ENCODE measurements at places on chromosomes 7 and 10.

DNA sequence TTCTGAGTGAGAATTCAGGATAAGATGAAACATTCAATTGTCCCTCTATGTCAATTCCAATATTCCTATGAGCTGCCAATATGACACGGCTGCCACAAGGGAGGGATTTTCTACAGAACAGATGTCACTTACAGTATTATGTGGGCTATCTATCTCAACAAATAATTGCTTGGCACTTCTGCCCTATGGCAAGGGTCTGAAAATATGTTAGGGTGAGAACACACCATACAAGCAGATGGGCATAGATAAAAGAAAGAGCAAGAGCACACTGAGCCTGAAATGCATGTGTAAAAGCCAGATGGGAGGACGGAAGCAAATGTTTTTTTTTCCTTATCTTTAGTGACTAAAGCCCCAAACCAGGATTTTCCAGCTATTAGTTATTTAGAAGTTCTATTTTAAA lies 70.1 kb upstream of the TFEC start:
- no peak for DNase-seq

- no peak for DNase-seq
These were observed 18.4 kb upstream of the CCDC71L start for GRCh38 chr7:106679153-106679931.

DNA sequence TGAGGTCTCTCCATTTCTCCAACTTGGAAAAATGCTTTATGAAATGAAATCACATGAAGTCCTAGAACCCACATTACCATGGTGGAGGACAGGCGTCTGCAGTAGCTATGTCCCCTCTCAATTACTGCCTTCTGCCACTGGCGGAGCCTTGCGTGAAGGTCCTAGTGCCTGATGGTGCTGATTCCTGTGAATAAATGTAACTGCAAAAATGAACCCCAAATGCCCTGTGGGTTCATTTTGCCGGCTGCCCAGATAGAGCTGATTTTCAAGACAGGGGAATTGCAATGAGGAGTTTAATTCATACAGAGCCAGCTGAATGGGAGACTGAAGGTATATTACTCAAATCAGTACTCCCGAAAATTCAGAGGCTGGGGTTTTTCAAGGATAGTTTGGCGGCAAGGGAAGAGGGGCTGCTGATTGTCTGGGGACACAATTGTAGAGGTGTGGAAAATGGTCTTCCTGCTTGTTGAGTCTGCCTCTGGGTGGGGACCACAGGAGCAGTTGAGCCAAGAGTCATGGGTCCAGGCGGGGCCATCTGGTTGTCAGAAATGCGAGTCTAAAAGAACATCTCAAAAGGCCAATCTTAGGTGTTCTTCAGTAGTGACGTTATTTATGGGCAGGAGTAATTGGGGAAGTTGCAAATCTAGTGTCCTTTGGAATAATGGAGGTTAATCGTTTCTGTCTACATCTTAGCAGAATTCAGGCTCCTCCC lies 13.5 kb downstream of the PRF1 start:
- no peak for DNase-seq

DNA sequence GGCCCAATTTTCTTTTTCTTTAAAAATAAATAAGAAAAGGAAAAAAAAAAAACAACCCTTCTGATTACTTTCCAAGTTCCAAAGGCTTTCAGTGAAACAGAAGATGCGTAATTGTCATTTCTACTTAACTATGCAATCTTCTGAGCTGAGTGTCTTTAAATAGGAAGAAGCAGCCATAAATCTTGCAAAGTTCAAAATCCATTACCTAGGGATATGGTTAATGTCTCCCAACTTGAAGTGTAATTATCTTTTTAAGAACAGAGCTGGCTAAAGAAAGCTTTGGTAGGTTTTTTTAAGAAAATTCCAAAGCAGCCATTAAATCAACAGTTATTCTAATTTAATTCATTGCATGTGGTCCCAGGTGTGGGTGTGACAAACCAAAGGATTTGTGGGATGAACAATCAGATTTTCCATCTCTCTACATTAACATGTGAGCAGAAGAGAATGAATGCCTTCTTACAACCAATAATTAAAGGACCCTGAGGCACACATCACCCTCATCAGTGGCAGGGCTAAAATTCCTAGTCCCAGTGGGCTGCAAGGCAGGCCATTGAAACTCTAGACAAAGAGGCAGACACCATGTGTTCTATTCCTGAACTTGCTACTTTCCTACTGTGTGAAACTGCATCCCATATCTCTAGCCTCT lies 419.2 kb downstream of the REEP3 start:
- DNase-seq: no peak

GRCh38 chr10:43700306-43700705 lies 51.6 kb upstream of the ZNF32 start:
- DNase-seq: no peak

- no peak for DNase-seq
These were observed 153.6 kb downstream of the IMMP2L start for GRCh38 chr7:111408724-111409123.

- no peak for DNase-seq
These were observed 105.6 kb upstream of the MYO3A start for GRCh38 chr10:25828475-25828874.

GRCh38 chr10:52951824-52952223 lies 179.2 kb upstream of the MBL2 start:
- DNase-seq: peak; percentile 81

DNA sequence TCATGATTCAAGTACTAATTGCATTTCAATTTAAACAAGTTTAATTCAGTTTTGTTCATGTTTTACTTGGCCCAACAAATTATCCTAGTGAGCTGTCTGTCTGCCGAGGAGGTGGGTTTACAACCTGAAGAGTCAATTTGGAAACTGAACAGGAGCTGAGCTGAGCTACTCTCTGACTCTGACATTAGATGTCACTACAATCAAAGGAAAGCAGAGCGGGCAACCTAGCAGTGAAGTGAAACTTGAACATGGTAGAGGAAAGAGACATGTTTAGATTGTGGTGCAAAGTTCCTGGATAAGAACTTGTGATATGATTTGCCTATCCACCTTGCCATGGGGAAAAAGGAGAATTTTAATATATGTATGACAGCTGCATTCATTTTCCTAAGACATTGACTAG lies 9.6 kb upstream of the AGR3 start:
- no peak for DNase-seq

DNA sequence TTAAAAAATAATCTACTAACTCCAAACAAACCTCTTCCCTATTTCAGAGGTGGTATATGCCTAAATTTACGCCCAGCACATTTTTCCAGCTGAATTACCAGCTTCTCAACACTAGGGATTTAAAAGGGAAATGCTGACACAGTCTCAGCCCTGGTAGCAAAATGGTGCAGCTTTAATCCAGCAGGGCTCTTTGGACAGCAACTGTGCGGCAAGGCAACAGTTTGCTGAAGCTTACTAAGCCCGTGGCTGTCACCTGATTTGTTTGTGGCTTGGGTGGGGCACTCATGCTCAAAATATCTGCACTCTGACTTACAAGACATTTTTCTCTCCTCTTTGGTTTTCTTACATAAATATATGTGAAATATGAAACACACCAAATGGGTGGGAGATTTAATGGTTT lies 206.7 kb downstream of the POU6F2 start:
- DNase-seq: no peak

DNA sequence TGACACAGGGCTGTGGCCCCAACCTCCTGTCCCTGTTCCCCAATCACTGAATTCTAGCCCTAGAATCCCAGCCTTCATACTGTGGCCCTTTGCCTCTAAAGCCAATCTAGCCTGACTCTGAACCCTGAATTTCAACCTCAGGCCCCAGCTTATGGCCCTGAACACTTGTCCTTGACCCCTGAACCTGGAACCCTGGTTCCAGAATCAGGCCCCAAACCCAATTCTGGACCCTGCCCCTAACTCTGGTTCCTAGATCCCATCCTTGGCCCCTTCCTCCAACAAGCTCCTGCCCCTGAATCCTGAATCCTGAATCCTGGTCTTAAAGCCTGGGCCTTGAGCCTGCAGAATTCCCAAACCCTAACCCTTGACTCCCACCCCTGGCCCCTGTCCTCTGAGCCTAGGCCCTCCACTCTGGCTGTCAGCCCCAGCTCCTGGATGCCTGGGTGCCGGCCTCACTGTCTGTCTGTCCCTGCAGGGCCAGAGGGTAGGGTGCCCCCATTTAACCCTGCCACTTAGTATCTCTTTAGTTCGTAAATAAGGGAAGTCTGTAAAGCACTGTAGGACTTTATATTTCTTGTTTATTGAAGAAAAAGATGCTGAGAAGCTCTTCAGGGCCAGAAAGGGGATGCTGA lies 1.3 kb downstream of the INPP5A start:
- DNase-seq: no peak

GRCh38 chr7:135855846-135856245 lies 107.2 kb upstream of the FAM180A start:
- DNase-seq: no peak

DNA sequence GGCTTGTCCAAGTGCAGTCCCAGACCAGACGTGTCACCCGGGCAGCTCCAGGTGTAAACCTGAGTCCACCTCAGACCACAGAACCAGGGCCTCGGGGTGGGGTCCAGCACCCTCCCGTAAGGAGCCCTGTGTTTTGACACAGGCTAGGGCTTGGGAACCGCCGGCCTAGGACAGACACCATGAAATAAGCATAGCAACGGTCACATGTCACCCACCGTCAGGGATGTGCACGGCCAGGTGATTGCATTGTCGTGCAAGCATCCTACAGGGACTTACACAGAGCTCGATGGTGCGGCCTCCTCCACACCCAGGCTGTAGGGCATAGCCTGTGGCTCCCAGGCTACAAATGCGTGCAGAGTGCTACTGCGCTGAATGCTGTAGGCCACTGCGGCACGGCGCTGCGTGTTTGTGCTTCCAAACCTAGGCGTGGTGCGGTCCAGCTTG lies 10.6 kb downstream of the ZFAND2A start:
- DNase-seq: no peak

- DNase-seq: no peak
These were observed 121.0 kb upstream of the PPP2R2D start for GRCh38 chr10:131779661-131780394.

DNA sequence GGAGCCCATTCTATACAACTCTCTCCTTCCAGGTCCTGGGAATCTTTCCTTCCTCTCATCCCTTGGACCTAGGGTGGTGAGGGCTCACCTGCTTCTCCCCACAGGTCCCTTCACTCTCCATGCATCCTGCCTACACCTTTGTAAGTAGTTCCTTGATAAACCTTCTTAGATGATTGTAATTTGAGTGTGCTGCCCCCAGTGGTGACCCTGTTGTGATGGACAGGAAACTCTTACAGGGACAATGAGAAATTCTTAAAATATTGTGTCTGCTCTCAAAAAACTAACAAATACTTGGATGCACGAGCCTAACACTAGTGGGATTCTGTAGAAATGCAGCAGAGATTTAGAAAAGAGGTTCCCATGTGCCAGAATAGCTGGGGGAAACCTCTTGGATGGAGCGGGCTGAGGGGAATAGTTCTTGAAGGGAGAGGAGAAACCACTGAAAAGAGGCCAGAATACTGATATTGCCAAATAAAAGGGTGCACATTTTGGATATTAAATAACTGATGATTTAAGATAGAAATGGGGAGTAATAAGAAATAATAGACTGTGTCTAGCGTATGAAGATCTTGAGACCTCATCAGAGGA lies 6.7 kb upstream of the PAXIP1 start:
- DNase-seq: no peak
